ENCODE measurements at places on chromosomes 3 and 15.

DNA sequence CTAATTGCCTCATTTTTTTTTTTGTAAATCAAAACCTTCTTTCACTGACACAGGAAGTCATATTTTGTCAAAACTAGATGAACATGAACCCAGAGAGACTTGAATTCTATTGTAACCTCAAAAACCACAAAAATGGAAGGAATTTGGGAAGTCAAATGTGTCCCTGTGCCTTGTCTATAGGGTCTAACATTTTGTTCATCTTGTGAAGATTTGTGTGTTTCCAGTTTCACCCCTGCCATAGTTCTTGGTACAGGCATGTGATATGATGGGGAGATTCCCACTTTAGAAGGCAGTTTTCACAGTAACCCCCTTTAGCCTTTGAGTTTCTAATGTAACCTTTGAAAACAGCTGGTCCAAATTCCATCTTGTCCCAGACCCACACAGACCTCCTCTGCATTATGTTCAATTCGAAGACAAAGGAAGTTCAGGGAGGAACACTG lies 318.5 kb upstream of the ADAMTS9 start:
- peak; percentile 86 for DNase-seq

GRCh38 chr15:61794881-61795280 lies 265.4 kb downstream of the VPS13C start:
- DNase-seq = peak; percentile 16

DNA sequence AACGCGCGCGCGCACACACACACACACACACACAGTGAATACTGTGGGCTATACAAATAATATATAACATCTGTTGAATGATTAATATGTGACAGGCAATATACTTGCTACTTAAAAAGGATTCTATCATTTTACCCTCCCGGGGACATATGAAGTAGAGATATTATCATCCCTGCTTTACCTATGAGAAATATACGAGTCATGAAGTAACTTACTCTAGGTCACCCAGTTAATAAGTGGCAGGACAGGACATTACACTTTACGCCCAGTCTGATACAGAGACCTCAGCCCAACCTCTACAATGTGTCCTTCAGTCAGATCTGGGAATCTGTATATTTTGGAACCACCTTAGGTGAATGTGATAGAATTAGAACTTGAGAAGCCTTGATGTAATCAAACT lies 55.4 kb downstream of the CCDC54 start:
- DNase-seq = no peak

GRCh38 chr3:45054196-45054857 lies 28.2 kb downstream of the CLEC3B start:
- DNase-seq = peak; percentile 98

DNA sequence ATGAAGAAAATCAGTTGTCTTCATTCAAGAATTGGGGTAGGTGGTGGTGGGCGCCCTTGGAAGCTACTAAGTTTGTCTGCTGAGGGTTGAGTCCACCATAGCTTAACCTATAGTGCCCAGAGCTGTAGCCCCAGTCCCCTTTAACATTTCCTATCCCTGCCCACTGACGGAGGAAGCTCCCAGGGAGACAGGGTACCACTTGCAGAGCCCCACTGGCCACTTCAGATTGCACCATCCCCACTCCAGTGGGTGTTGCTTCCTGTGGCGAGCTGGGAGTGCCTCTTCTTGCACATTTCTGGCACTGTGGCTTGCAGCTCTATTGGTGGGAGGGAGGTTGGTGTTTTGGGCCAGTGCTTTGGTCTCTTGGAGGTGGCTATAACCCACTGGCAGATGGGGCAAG lies 2.7 kb downstream of the PXYLP1 start:
- DNase-seq = no peak

GRCh38 chr3:152222327-152222726 lies 46.4 kb upstream of the MBNL1 start:
- DNase-seq = peak; percentile 86

DNA sequence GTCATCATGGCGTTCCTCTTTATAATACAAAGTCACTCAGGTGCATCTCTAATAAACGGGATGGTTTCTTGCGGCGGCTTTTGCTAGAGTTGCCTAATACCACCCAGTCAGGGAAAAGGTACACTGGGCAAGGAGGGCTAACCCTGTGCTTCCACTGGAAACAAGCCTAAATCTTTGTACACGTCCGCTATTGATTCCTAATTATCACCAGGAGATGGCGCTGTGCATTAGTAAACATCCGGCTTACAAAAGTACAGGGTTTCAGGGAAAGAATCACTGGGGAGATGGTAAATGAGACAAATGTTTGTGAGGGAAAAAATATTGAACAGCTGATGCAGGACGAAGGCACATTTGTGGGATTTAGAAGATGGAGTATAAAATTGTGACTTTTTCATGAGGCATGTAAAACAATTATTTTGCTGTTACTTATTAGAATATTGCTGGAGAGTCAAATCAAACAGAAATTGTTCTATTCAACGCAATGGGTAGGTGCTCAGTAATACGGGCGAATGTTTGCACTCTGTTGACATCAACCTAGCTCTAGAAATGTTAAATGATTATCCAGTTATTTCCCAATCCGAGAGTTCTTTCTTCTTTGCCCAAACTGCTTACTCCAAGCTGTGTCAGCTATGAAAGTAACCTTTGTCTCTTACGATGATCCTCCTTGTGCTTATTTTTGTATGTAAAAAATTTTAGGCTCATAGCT lies 50.6 kb downstream of the GMNC start:
- peak; percentile 60 for DNase-seq

DNA sequence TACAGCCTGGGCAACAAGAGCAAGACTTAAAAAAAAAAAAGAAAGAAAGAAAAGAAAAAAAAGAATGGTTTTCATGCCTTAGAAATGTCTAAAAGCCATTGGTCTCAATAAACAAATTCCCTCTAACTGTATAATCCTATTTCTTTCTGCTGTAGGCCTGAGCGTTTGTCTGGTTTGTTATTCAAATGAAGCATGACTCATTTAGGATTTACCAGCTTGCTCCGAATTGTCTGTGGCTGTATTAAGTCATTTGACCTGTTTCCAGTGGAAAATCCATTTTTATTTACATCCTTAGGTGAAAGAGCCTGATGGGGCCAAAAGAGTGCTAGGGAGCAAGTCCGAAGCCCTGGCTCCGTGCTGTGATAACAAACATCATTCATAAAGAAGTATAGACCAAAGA lies 73.8 kb downstream of the BDH1 start:
- no peak for DNase-seq

GRCh38 chr3:127484601-127485388 lies 105.7 kb downstream of the TPRA1 start:
- peak; percentile 48 for DNase-seq

GRCh38 chr3:71402911-71403310 lies 180.6 kb downstream of the FOXP1 start:
- DNase-seq = no peak

- DNase-seq = no peak
Measured at GRCh38 chr15:78614021-78614420, 6.8 kb downstream of the CHRNA3 start.

DNA sequence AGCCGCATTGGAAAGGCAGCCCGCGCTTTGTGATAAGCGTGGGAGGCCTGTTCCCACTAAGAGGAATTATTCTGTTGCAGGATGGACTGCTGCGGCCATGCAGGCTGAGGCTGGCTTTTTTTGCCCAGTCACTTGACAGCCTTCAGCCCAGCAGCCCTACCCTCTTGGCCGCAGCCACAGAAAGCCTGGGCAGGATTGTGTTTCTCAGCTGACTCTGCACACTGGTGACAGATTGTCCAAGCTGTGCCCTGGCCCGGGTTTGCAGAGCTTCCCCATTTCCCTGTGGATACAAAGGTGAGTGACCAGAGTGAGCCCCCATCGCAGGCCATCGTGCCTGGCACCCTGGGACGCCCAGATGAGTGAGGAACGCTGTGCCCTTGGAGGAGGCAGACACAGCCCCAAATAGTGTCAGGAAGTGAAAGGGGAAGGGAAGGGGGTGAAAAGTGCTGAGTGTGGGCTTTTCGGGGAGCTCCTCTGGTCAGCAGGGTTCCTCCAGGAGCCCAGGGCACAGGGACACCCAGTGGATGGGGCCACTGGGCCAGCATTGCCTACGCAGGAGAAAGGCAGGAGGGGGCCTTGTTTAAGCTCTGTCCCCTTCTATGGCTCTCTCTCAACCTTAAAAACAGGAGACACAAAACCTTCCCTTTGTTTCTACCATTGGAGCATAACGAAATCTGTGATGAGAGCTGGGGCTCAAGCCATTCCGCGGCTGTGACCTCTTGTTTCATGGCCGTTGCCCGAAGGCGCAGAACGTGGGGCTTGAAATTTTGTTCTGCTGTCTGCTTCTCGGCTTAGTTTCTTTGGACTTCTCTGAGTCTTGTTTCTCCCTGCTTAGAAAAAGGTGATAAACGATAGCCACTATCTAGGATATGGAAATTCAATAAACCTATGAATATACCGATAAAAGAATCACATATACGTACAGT lies 91.5 kb upstream of the MEF2A start:
- no peak for DNase-seq

DNA sequence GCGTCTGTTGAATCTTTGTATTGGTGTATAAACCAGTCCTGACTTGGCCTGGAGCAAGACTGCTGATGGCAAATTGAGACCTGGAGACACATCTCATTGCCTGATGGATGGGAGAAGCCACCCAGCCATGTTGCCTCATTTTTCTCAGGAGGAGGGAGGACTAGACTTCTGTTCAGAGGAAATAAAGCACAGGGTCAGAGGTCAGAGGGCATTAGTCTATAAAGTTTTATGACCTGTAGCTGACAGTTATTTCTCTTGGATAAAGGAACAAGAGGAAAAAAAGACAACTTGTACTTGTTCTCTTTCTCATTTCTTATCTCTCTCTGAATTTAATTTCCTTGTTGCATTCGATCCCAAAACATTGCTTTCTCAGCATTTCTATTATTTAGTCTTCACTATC lies 775.9 kb downstream of the SQOR start:
- DNase-seq = no peak

- peak; percentile 23 for DNase-seq
Measured at GRCh38 chr15:40925863-40926658, 3.1 kb upstream of the DLL4 start.

DNA sequence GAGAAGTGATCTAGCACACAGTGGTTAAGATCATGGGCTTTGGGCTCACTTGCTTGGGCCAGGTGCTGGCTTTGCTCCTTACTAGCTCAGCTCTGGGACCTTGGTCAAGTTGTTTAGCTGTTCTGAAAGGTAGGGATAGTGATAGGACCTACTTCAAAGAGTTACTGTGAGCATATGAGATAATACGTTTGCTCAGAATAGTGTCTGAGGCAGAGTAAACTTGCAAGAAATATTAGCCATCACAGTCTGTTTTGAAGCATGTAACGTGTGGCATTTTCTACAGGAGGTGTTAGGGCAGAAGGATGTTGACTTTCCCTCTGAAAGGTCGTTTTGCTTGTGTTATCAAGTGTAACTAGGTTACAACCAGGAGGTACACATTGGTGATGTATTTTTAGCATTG lies 34.5 kb upstream of the NFKBIZ start:
- no peak for DNase-seq

DNA sequence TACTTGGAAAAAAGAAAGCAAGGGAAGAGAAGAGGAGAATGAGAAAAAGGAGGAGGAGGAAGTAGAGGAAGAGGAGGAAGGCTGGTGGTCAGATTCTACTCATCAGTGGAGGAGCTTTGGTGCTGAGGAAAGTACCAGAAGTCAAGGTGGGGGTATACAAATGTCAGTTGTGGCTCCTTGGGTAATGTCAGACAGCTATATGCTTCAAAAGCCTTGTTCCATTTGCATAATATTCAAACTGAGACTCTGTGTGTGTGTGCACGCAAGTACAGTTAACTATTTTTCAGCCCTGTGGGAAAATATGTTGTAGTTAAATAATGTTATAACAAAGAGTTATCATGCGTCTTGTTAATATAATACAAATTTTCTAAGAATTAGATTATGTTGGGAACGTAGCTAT lies 609.7 kb downstream of the PDCD6IP start:
- DNase-seq = no peak

DNA sequence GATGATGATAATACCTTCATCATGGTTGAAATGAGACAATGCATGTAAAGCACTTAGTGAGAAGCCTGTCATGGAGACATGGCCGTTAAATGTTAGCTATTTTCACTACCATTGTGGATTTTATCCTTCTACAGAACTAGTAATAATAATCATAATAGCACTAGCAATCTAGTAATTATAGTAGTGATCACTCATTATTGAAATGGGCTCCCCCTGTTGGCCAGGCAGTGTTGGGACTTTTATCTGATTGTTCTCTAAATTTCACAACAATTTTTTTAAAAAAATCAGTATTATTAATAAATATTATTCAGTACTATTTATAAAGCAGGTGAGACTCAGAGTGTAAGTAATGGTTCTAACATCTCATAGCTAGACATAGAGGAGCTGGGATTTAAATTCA lies 396.3 kb downstream of the IL5RA start:
- no peak for DNase-seq

DNA sequence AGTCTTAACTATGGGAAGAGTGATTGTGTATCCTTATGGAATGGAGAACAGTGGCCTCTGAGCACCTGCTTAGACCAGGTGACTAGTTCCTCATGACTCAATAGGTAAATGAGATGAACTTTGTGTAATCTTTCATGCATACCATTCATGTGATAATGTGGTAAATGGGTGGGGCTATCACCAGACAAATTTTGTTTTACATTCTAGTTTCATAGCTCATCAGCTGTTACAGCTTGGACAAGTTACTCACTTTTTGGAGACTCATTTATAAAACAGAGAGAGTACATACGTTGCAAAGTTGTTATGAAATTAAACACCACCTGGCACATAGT lies 103.7 kb upstream of the TGFBR2 start:
- peak; percentile 72 for DNase-seq

DNA sequence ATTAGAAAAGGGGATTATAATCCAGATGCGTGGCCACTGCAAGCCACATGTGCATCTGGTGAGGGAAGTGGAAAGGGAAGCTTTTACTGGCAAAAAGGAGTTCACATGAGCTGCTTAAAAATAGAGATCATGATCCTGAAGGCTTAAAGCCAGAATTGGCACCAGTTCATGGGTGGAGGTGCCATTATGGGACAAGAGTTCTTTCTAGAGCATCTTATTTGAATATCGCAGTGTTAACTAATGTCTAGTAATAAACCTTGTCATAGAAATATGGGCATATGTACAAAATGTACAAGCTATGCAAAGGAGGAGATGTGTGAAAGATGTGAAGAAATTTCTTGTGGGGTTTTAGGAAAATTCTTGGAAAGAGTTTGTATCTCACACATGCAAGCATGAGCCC lies 178.4 kb upstream of the CBLB start:
- DNase-seq = no peak

Data from AG10803 (cell line).